ENCODE measurements at places on chromosomes 3 and 15.

GRCh38 chr15:26091184-26091583, 228.1 kb upstream of the ATP10A start:
- no peak for DNase-seq

GRCh38 chr3:10284496-10284895, 8.3 kb downstream of the GHRL start:
- DNase-seq: no peak

DNA sequence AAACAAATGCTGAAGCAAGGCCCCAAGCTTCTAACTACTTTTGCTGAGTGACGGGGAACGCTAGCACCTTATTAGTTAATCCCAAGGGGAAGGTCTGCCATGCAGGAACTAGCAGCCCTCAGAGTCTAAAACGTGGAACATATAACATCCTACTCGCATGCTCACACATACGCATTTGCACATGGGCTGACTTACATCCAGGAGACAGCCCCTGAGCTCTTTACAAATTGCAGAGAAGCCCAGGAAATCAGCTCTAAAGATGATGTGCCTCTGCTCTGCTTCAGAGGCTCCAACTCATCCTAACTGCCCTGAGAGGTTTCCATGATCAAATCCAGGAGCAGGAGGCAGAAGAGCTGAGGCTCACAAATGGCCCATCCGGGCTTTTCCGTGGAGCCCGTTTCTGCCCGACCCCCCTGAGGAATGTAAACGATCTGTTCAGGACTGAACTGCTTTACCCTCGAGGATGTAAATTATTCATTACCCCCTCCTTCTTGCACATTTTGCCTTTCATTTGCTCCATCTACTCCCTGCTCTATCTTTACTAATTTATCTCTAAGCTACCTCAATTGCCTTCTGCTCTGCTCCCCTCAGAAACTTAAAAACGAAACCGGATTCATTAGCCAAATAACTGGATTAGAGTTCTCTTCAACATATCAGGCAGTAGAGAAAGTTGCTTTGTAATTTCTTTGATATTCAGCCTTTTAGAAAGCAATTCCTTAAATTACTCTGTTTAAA, 141.9 kb upstream of the CCDC54 start:
- DNase-seq: no peak

DNA sequence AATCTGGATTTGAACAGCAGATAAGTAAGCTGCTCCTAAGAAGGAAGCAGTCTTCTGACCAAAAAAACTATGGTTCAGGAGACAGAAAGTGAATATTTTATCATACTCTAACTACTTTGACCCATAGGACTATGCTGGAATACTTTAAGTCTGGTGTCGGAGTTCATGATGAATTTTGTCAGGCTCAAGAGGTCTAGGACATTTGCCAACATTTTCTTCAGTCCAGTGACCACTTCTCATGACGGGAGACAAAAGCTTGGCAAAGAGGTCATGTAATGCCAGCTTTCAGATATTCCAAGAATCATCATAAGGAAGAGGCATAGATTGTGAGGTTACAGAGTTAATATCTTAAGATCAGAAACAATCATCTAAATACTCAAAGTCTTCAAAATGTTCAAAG, 20.5 kb upstream of the DCBLD2 start:
- DNase-seq: no peak

DNA sequence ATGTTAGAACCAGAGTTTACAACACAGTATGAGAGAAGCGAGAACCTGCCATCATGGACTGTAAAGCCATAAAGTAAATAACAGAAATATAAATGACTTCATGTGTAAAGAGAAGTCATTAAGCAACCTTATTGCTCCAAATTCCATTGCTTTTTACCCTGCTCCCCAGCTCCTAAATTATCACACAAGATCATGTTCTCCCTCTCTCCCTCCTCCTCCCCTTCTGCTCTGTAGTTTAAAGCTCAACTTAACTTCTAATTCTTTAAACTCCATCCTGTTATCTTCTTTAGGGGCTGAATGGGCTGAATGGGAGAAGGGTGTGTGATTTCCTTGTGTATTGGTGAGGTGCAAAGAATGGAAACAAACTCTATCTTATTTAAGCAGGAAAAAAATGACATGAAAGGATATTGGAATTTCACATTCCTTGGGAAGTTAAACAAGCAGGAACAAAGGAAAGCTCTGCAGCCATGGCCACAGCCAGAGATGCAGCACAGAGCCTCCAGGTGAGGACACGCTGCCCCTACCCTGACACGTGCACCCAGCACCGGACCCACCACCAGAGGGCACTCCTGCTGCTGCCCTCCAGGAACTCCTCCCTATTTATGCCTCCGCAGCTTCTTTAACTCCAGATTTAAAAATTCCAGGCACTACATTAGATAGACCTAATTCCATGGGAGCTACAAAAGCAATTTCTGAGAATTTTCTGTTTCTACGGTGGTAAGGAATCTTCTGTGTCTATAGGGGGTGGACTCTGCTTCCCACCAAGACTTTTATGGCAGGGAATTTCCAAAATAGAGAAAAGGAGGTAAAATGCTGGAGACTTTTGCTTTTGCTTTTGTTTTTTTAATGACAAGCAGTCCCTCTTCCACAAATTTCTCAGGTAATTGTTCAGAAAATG, 76.9 kb upstream of the ABI3BP start:
- DNase-seq: no peak

DNA sequence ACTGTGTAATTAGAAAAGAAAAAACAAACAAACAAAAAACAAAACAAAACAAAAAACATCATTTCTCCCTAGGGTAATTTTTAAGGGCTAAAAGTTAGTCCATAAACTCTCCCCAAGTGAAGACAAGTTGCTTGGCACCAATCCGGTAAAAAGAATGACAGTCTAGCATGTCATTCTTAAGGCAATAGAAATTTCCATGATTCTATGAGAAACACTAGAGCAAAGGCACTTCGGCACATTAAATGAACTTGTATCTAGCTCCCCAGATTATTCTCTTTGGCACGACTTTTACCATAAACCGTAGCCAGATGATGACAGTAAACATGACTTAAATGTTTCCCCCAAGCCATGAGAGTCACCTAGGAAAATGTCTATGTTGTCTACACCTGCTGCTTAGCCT, 10.1 kb downstream of the COL8A1 start:
- DNase-seq: no peak

- DNase-seq: no peak
These were observed 74.1 kb upstream of the POMGNT2 start for GRCh38 chr3:43180027-43180426.

GRCh38 chr15:36230776-36231175, 348.6 kb upstream of the CDIN1 start:
- DNase-seq: no peak

- DNase-seq: no peak
These were observed 31.4 kb downstream of the STARD5 start for GRCh38 chr15:81292523-81293001.

- DNase-seq: no peak
These were observed 320.9 kb upstream of the ICE2 start for GRCh38 chr15:60799885-60800284.

GRCh38 chr3:134330883-134331810, 43.1 kb downstream of the AMOTL2 start:
- no peak for DNase-seq

DNA sequence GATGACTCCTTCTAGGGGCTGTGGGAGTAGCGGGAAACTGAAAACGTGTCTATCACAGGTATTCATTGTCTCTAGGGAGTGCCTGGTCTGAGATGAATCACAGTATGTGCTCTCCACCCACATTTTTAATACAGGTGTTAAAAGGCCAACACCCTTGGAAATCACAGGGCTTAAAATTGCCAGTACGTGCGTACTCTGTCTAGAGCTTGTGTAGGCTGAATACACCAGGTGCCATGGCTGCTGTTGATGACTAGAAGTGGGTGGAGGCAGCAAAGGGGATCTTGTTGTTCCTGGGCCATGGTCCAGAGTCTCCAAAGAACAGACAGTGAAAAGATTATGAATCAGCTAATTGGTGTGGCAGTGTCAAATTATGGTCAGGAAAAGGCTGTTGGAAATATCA, 35.1 kb upstream of the P3H2 start:
- no peak for DNase-seq

- DNase-seq: no peak
These were observed 378.1 kb upstream of the ZNF385D start for GRCh38 chr3:22129101-22129500.

GRCh38 chr3:42635111-42635510, 18.4 kb upstream of the ZBTB47 start:
- DNase-seq: no peak

DNA sequence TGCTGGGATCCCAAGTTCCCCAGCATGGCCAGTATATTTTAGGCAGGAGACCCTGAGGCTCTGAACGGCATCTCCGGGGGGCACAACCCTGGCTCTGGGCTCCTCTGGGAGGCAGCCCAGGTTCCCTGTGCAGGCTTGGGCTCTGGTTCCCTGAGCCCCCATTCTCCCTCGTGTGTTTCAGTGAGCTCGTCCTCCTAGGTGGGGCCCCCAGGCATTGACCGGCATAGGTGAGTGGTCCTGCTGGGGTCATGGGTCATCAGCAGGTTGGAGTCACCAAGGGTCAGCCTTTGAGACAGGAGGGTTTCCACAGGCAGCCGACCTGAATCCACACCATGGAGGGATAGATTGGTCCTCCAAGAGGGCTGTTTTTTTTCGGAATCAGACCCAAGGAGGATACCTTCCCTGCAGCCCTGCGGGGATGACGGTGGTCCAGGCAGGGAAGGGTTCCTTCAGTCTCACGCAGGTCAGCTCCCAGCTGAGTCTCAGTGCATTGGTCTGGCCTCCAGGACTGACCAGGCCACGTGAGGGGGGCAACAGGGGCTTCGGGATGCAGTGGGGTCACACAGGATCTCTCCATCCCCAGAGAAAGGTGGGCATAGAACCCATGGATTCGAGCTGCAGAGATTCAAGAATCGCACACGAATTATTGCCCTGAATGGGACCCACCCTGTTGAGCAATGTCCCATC, 226.0 kb downstream of the SNRPN start:
- no peak for DNase-seq
